ENCODE measurements at places on chromosomes 16 and 17. TPM values are rescaled to one million over a fixed set of nuclear protein-coding genes. Genes with fewer than 3 reads are reported as not detected.

Gene TBC1D26
- total RNA-seq: not detected

Gene SYT17
- total RNA-seq: 0.26 TPM

Gene CCDC200
- total RNA-seq: not detected

Gene OTOP2
- not detected for total RNA-seq

Gene CLDN7
- 17.2 TPM for total RNA-seq

Gene ST6GALNAC2
- 1.0 TPM for total RNA-seq

Gene TBC1D3E
- not detected for total RNA-seq

Gene SETD6
- total RNA-seq: 8.2 TPM

Gene FGF11
- total RNA-seq: 0.33 TPM

Gene CRYM
- total RNA-seq: 0.26 TPM

Gene PDILT
- total RNA-seq: not detected

Gene SCIMP
- total RNA-seq: not detected

Gene MT4
- total RNA-seq: not detected

Gene TBC1D16
- 30.4 TPM for total RNA-seq

Gene FNDC8
- not detected for total RNA-seq

Gene APOBR
- under 0.01 TPM for total RNA-seq

Gene ZNF75A
- 19.3 TPM for total RNA-seq

Gene MGAT5B
- 0.17 TPM for total RNA-seq

Gene SAMD14
- 2.1 TPM for total RNA-seq

Gene KRTAP4-3
- total RNA-seq: not detected

Gene CCL4L2
- not detected for total RNA-seq

Gene TMEM238L
- total RNA-seq: not detected

Gene GRIN2C
- total RNA-seq: 0.50 TPM

Gene HS3ST3A1
- 28.5 TPM for total RNA-seq

Gene RTN4RL1
- 0.51 TPM for total RNA-seq

Gene CA4
- total RNA-seq: not detected

Gene GAST
- not detected for total RNA-seq

Gene SLC47A1
- total RNA-seq: 0.26 TPM

Gene SLC16A6
- 1.5 TPM for total RNA-seq

Gene NPB
- 0.51 TPM for total RNA-seq

Gene SEPTIN12
- not detected for total RNA-seq

Gene RNF222
- total RNA-seq: not detected

Gene C1QTNF8
- total RNA-seq: not detected

Gene NHLRC4
- 2.1 TPM for total RNA-seq

Gene FLYWCH2
- total RNA-seq: 56.8 TPM

Gene TXNDC17
- 87.5 TPM for total RNA-seq

Gene TNK1
- total RNA-seq: 0.66 TPM

Gene TRPV3
- 0.77 TPM for total RNA-seq

Gene DNAI2
- not detected for total RNA-seq

Gene CPHXL2
- total RNA-seq: not detected

Gene TBX6
- 0.33 TPM for total RNA-seq

Gene DPEP2
- not detected for total RNA-seq

Gene GPR139
- total RNA-seq: not detected

Gene CHRNE
- total RNA-seq: 0.51 TPM

Gene CHST4
- not detected for total RNA-seq

Gene ASB16
- 0.17 TPM for total RNA-seq

Gene KDM6B
- total RNA-seq: 9.4 TPM

Gene TPSAB1
- total RNA-seq: not detected

Gene CRISPLD2
- total RNA-seq: 37.0 TPM

Gene CDH5
- total RNA-seq: under 0.01 TPM

Gene FSCN2
- 1.5 TPM for total RNA-seq

Gene KRT17
- 0.26 TPM for total RNA-seq

Gene CCL4
- total RNA-seq: not detected

Gene GRIN2A
- total RNA-seq: under 0.01 TPM

Gene BTBD17
- not detected for total RNA-seq

Gene TMEM235
- total RNA-seq: not detected

Gene ACD
- total RNA-seq: 9.2 TPM

Gene NKD1
- under 0.01 TPM for total RNA-seq

Gene C17orf50
- not detected for total RNA-seq

Gene CCL16
- not detected for total RNA-seq

All from fibroblast of lung (primary cell).